ENCODE measurements at places on chromosomes 3 and 15.

- no peak for DNase-seq
Observed at GRCh38 chr15:64146885-64147681, 4.4 kb upstream of the SNX22 start.

GRCh38 chr3:196981657-196982056 lies 13.0 kb upstream of the PIGZ start:
- DNase-seq, result no peak

DNA sequence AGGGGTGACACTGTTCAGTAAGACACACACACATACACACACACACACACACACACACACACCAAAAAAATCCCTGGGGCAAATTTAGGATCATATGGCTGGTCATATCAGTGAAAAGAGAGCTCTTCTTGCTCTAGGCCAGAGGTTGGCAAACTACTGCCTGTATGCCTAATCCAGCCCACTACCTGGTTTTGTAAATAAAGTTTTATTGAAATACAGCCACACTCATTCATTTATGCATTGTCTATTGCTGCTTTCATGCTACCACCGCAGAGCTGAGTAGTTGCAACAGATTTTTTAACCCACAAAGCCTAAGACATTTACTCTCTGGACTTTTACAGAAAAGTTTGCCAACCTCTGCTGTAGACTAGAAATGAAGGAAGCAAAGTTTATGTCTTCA lies 30.6 kb downstream of the ACP3 start:
- DNase-seq, result no peak

DNA sequence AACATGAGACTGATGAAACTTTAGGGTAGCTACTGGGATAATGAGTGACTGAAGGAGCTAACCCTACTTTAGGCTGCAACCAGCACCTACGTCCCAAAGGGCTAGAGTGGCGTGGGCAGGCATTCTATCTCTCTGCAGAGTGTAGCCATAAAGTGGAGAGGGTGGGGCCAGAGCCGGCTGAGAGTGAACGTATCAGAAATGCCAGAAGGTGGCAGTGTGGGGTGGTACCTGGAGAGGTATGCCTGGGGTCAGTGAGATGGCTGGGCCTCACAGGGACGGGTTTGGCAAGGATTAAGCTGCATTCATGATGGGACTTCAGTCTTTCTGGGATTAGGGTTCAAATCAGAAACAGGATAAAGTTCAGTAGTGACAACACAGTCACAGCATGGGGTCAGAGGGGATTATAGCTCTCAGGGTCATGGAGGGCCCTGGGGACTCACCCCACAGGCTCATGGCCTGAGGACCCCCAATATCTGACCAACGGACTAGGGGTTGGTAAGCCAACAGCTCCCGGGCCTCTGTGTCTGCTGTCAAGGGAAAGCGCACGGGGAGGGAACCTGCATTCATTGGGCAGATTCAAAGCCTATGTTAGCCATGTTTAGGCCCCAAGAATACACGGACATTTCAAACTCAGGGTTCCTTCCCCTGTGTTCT lies 86.5 kb upstream of the FOXB1 start:
- DNase-seq, result peak; percentile 51

GRCh38 chr3:120472121-120472844 lies 21.5 kb upstream of the FSTL1 start:
- DNase-seq, result peak; percentile 87

- DNase-seq, result peak; percentile 53
Observed at GRCh38 chr3:112086875-112087524, 811 bp downstream of the C3orf52 start.

DNA sequence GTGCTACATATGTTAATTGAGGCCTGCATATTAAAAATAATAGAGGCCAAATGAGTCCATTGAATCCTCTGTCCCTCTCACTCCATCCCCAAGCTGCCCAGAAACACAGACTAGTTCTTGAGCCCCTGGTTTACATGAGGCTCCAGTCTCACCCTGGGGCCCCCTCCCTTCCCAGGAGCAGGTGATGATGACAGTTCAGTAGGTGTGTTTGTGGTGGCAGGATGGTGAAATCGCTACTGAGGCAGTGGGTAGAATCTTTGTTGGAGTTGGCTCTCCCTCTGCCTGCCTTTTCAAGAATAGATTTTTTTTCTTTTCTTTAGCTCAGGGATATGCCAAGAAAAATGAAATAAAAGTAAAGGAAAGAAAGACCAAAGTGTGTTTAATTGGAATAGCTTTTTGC lies 288.7 kb downstream of the EPHB1 start:
- DNase-seq, result no peak

DNA sequence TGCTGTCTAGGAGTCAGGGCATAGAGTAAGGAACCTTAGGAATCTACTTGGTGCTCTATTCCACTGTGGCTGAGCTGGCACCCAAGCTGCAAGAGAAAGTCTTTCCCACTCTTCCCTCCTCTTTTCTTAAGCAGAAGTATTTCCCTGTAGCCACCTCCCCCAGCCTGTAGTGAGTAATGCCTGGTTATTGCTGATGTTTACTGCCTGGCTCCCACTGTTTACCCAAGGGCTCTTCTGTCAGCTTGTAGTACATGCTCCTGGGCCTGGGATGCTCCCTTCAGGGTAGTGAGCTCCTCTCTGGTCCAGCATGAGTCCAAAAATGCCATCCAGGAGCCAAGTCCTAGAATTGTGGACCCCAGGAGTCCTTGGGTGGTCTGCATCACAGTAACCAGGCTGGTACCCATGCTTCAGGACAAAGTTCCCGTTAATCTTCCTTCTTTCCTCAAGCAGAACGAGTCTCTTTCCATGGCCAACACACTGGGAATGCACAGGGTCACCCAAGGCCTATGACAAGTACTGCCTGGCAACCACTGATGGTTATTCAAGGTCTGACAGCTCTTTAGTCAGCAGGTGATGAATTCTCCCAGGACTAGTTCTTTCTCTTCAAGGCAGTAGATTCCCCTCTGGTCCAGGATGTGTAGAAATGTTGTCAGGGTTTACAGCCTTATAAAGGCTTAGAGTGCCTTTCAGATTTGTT lies 17.6 kb downstream of the GALK2 start:
- DNase-seq, result peak; percentile 29

- peak; percentile 76 for DNase-seq
Observed at GRCh38 chr3:58532794-58533220, 4.2 kb downstream of the ACOX2 start.

- peak; percentile 90 for DNase-seq
Observed at GRCh38 chr3:117622171-117622841, 912.7 kb downstream of the TUSC7 start.

- no peak for DNase-seq
Observed at GRCh38 chr3:33006081-33006480, 54.6 kb downstream of the CCR4 start.

DNA sequence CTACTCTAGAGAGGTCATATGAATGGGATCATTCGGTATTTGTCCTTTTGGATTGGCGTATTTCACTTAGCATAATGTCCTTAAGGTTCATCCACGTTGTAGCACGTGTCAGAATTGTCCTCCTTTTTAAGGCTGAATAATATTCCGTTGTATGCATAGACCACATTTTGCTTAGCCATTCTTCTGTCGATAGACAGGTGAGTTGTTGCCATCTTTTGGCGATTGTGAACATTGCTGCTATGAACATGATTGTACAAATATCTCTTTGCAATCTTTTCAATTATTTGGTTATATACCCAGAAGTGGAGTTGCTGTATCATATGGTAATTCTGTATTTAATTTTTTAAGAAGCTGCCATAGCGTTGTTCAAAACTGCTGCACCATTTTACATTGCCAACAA lies 52.4 kb upstream of the GOLGA8J start:
- no peak for DNase-seq

GRCh38 chr3:31755926-31756658 lies 223.4 kb downstream of the STT3B start:
- no peak for DNase-seq

DNA sequence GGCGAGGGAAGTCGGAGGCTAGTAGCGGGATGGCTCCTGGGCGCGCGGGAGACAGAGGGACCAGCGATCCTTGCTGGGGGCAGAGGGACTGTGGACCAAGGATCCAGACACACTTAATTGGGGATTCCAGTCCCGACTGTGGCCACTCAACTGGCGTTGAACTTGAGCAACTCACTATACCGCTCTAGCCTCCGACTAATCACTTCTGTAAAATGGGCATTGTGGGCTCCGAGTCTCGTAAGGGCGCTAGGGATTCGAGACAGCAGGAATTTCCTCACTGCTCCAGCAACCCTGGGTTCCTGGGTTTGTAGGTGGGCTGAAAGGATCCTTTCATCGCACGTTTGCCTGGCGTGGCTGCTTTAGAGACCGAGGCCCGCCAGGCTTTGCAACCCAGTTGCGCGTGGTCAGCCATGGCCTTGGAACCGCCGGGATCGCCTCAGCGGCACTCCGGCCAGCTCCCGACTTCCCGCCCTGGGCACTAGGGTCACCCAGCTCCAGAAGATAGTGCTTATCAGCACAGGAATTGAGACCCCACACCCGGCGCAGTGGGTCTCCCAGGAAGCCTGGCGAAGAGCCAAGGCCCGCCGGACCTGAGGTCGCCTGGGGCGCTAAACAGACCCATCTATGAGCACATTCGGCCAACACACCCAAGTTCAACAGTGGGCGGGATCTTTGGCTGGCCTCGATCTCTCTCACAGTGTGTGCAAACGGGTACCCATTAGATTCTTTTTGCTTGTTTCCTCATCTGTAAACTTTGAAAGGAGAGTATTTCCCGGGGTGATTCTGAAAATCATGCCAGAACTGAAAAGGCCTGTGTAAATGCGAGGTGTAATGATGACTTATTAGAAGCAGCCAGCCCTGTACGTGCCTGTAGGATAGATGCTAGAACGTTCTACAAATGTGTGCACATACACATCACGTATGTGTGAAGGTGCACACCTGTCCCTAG lies 9.9 kb downstream of the FOXL2 start:
- DNase-seq, result no peak

GRCh38 chr3:98583766-98584165 lies 9.6 kb downstream of the CPOX start:
- DNase-seq, result no peak

DNA sequence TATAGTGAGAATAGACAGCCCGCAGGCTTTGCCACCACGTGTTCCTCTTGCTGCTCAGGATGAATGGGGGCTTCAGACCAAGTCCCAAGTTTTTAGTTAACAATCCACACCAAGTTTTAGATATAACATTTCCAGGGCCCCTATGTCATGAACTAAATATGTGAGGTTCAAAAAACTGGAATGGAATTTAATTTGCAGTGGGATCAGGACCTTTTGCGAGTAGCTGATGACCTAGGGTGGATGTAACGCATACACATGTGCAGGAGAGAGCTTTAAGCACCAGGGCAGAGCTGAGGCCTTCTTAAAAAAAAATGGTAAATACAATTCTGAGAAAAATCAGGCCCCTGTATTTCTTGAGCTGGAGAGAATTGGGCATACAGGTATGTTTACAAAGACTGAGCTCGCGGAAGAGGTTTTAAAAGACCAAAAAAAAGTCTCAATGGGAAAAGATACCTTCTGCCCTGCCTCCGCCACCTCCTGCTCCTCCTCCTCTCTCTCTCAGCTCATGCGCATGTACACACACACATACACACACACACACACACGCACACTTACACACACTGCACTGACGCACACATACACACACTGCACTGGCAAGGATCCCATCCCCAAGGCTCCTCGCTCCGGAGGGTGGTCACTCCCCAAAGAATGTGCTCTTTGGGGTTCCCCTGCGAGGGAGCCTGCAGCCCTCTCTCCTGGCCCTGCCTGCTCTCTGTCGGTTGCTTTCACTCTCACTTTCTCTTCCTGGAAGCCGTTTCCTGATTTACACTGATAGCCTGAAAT lies 48.2 kb upstream of the IGF1R start:
- peak; percentile 59 for DNase-seq

Data from EL (cell line).